ENCODE measurements at places on chromosomes 3 and 15.

- no peak for DNase-seq
Measured at GRCh38 chr3:109275702-109276293, 40.5 kb downstream of the DPPA2 start.

GRCh38 chr3:185728630-185729336 is 96.1 kb downstream of the IGF2BP2 start:
- no peak for DNase-seq

- no peak for DNase-seq
Measured at GRCh38 chr3:144516026-144516425, 544.4 kb downstream of the DIPK2A start.

- DNase-seq, result no peak
Measured at GRCh38 chr3:172454180-172454579, 5.9 kb upstream of the GHSR start.

DNA sequence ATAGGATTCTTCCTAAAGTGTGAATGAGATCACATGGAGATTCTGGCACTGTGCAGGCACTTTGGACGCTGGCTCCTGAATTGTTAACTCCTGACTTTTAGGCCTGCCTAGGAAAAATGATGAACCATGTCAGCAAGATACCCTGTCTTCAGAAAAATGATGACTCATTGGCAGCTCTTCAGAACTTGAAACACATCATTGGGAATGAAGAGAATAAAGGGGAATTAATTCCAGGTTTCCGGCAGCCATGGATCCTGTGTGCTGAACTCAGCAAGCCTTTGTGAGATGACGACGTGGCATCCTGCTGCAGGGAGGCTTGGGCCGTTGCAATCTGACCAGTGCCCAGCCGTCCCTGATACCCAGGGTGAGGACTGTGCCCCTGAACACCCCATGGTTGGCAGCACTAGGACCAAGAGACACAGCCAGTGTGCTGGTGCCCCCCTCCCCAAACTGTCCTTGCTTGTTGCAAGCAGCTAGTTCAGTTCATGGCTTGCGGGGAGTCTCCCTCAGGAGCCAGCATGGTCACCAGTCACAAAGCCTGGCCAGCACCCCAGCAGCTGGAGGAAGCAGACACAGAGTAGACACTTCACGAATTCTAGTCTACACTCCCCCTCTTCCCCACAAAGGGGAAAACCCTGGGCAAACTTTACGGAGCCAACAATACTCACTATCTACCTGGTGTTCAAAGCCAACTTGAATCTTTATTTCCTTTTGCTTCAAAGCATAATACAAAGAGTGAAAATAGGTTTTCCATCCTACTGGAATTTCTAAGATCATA is 7.8 kb upstream of the LIPC start:
- DNase-seq, result no peak

DNA sequence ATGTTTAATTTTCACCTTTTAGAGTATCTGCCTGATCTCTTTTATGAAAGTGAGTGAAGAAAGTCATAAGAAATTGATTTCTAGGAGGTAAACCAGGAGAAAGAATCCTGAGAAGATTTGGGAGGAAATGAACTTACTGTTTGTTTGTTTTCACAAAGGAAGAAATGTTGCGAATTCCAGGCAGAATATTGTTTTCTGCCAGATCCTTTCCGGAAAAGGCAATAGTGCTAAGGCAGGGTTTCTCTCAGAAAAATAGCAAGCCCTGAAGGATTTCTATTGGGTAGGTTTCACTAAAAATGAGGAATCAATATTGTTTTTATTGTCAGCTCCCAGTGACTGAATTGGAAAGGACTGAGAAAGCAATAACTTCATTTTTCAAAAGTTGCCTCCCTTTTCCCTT is 85.7 kb upstream of the TGFBR2 start:
- DNase-seq, result no peak

DNA sequence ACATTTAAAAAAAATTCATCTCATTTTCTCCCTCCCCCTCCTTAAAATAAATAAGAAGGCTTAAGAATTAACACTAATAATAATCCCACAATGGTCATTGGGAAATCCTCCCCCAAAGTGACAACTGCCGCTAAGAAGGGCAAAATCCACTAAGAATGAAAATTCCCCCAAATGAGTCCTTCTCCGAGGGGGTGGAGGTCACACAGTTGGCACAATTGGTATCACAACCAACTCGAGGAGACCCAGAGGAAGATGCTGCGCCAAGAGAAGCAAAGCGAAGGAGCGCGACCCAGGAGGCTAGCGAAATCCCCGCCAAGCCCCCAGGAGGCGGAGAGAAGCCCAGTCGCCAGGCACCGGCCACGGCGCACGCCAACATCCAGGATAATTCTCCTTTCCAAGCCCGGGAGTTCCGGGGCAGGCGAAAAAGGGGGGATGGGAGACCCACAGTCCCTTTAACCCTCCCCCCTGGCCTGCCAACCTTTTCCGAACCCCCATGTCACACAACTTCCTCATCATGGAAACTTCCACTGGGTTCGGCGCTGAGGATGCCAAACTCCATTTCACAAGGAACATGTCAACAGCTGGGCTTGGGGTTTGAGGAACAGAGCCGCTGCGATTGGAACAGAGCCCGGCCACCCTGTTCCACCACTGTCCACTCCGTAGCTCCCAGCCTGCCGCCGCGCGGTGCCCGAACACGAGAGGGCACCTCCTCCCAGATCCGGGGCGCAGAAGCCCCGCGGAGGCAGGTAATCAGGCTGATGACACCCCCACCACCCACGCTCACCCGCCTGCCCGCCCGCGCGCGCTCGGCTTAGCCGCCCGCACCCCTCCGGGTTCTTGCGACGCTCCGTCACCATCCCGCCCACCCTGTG is 668 bp downstream of the THRB start:
- DNase-seq, result no peak

DNA sequence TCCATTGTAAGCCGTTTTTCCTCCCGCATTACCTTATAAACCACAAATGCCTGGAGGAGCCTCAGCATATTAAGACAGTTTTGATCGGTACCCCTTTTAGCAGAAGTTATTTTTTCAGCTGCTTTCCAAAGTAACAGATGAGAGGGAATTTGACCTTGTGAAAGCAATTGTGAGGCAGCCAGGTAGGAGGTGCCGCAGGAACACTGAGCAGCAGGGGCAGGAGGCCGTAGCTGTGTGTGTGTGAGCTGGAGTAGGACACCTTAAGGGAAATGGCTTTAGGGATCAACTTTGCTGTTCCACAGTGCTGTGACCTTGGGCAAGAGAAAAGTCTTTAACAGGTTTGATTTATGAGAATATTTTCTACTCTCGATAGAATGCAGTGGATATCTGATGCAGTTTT is 482.1 kb downstream of the IL5RA start:
- DNase-seq, result no peak

- DNase-seq, result peak; percentile 33
Measured at GRCh38 chr3:185659942-185660921, 74.1 kb downstream of the SENP2 start.

- no peak for DNase-seq
Measured at GRCh38 chr15:36066757-36067156, 512.7 kb upstream of the CDIN1 start.

DNA sequence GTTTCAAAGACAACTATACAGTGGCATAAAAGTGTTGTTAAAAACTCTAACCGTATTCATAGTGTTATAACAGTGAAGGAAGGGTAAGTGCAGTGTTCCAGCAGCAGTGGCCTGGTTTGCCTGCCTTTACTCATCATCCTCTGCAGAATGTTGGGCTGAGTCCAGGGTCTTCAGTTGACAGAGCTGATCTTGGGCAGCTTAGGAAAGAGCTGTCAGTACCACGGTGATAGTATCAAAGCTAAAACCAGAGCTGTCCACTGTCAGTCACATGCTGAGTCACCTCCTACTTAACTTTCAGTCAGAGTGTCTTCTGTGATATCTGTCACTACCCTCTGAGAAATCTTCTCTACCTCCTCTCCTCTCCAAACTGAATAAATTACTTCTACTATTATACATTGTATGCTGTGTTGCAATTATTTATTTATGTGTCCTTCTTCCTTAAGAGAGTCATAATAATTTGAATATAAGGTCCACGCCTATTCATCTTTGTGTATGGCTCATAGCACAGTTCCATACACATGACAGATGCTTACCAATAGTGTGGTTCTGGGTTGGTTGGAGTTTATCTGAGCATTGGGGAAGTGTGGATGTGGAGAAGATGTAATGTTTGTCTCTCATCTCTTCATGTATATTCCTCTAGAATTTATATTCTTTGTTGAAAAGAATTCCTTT is 242.1 kb downstream of the ZIC1 start:
- no peak for DNase-seq

DNA sequence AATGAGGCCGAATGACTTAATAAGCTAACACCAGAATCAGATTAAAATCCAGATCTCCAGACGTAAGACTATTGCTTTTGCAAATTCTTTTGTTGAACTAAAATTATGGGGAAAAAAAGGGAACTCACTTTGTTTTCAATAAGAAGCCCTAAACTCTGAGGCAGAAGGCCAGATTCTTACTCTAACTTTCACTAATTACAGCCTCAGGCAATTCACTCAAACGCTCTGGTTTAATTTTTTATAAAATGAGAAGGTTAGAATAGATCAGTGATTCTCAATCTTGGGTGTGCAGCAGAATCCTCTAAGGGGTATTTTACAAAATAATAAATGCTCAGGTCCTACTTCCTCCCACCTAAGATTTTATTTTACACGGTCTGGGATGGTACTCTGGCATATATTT is 38.1 kb downstream of the C3orf70 start:
- DNase-seq, result no peak

- no peak for DNase-seq
Measured at GRCh38 chr3:53589201-53589600, 94.8 kb downstream of the CACNA1D start.

DNA sequence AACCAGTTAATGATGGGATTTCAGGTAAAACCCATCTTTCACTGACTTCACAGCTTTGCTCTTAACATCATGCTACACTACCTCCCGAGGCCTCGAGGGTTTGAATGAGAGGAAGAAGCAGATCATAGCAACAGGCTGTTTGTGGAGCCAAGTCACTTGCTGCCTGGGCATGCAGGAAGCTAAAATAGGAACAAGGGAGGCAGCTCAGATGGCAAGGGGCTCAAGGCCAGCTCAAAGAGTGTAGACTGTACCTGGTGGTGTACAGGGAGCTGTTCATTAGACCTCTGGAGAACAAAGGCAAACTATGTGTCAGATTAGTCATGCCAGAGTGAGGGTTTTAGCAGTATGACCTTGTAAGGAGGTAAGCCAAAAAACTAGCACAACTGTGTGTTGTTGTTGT is 28.8 kb downstream of the ARRDC4 start:
- DNase-seq, result no peak

DNA sequence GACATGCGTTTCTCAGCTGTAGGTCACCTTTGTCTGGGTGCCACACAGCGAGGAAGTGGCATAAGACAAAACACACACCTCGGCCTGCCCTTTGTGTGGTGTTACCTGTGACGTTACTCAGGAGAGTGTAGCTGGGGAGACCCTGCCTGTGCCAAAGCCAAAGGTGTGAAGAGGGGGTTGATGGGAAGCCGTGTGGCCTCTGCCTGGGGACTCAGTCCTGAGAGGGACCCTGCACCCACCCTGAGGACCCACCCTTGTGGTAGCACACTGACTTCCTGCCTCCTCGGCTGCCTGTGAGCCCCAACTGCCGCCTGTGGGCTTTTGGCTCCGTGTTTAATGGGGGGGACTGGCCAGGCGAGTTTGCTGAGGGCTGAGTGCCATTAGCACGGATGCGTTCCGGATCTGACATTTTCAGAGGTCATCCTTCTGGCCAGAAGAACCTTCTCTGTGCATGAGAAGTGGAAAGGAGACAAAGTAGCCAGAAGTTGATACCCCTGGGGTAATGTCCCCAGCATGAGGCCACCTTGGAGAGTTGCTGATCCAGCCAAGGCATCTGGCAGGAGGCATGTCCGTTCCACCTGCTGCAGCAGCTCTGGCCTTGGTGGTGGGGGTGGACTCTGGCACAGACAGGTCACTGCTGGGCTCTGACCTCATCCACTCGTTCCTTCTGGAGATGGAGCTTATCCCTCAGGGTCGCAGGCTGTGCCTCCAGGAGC is 51.8 kb upstream of the FURIN start:
- DNase-seq, result peak; percentile 69

DNA sequence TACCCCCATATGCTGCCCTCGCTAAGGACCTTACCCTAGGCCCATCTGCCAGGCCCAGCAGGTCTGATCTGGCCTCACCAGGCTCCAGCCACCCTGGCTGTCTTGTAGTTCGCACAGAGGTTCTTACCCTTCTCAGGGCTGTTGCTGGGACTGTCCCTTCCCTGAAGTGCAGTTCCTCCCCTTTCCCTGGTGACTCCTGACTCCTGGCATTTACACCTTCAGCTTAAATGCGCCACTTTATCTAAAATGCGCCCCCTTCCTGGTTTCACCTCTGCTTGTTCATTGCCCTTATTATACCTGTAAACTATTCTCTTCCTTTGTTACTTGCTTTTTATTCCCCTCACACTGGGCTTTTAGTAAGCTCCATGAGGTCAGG is 835 bp upstream of the TTLL3 start:
- DNase-seq, result no peak

GRCh38 chr3:111285694-111286093 is 214.1 kb downstream of the NECTIN3 start:
- no peak for DNase-seq

GRCh38 chr3:116340680-116341216 is 104.5 kb downstream of the LSAMP start:
- no peak for DNase-seq

GRCh38 chr3:43255662-43256061 is 30.7 kb upstream of the SNRK start:
- DNase-seq, result no peak

DNA sequence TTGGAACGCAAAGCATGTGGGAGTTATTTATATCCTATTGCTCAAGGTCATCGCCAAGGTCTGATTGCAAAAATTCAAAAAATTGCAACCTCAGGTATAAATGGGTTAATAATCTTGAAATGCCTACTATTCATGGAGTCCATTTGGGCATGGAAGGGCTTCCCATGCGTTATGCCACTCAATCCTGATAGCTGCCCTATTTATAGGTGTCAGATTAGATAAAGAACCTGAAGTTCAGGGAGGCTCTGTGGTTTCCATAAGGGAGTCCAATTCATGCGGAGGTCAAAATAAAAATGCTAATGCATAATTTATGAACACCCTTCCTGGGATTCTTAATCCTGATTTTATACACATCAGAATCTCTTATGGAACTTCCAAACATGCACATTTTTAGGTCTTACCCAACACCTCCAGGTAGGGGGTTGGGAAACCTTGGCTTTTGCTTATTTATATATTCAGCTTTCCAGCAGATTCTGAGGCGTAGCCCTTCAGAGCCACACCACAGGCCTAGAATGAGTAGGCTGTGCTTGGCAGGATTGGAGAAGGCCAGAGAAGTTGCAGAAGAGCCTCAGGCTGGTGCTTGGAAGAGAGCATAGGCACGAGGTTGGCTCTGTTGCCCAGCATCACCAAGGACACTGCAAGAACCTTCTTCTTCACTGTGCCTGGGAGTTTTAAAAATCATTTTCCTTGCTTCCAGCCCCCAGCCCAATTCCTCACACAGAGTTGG is 324.4 kb upstream of the CFAP20DC start:
- DNase-seq, result no peak

DNA sequence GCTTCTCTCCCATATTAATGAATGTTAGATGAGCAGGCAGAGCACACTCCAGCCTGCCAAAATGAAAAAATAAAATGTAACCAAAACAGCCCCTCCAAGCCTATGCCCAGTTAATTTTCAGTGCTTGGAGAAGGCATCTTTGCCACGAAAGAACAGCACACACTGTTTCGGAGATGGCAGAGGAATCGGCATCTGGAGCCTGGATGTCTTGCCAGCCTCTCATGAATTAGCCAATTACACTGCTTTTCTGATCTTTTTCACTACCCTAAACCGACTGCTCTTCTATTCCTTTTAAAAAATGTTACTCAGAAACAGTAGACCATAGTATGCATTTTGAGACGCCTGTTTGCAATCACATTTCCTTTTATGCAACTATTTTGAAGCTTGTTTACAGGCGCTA is 249.6 kb downstream of the TLE3 start:
- DNase-seq, result no peak

GRCh38 chr3:8481380-8481779 is 20.2 kb upstream of the LMCD1 start:
- no peak for DNase-seq
